ENCODE measurements at places on chromosomes 7 and 10.

- no peak for DNase-seq
These were observed 486.5 kb downstream of the CALN1 start for GRCh38 chr7:71925663-71926062.

- peak; percentile 63 for DNase-seq
These were observed 92.0 kb upstream of the MKLN1 start for GRCh38 chr7:131235489-131236317.

GRCh38 chr7:2494191-2495130 is 18.3 kb upstream of the GRIFIN start:
- no peak for DNase-seq

- DNase-seq: no peak
These were observed 25.8 kb downstream of the SCIN start for GRCh38 chr7:12596225-12596790.

DNA sequence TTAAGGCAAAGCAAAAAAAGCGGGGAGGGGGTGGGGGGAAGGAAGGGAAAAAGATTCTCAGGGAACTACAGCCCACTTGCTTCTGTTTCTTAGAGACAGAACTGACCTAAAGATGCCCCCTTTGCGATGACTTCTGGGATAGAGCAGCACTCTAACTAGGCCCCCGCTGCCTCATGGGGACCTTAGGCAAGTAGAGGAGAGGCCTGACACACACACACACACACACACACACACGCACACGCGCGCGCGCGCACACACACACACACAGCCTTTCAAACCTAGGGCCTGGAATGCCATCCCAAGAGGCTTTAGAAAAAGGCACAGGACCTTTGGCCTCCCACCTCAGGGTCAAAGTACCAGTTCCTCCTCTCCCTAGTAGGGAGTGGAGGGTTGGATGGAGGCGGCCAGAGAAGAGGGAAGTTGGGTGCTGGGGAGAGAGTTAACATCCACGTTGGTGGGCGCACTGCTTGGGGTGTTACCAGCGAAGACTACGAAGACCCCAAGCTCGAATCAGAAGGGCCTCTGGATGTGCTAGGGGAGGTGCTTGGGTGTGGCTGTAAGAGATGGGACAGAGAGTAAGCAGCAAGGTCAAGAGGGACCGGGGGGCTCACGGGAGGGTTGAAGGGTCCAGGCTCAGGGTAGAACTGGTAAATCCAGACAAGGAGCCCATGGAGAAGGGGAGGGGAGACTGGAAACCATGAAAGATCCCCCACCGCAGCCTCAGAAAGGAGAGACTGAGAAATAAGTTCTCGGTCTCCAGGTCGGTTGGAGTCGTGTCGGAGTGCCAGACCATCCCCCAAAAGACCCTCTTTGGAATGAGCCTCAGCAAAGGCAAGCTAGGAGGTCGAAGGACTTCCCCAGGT is 1.2 kb upstream of the COL1A2 start:
- no peak for DNase-seq

DNA sequence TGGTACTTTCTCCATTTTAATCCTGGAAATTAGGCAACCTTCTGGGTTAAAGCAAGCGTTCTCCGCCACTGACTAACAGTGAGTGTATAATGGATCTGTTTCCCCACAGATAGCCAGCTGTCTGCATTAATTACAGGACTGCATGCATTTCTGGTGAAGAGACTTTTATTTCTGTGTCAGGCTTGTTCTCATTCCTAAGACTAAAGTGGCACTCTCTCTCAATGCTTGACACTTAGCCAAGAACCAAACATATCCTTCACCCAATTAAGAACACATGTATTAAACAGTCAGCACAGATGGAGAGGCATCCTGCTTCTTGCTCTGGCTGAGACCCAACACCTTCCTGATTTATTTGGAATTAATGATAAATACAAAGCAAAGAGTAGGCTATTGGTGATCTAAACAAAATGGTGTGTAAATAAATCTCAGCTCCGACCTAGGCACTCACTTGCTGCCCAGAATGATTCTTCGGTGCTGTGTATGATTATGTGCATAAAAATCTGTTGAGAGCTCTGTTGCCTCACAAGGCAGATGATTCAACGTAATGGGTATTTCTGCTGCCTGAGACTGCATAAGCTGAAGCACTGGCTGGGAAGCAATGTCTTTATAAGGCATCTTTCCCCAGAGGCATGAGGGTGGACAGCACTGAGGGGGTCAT is 16.8 kb downstream of the CALU start:
- no peak for DNase-seq

DNA sequence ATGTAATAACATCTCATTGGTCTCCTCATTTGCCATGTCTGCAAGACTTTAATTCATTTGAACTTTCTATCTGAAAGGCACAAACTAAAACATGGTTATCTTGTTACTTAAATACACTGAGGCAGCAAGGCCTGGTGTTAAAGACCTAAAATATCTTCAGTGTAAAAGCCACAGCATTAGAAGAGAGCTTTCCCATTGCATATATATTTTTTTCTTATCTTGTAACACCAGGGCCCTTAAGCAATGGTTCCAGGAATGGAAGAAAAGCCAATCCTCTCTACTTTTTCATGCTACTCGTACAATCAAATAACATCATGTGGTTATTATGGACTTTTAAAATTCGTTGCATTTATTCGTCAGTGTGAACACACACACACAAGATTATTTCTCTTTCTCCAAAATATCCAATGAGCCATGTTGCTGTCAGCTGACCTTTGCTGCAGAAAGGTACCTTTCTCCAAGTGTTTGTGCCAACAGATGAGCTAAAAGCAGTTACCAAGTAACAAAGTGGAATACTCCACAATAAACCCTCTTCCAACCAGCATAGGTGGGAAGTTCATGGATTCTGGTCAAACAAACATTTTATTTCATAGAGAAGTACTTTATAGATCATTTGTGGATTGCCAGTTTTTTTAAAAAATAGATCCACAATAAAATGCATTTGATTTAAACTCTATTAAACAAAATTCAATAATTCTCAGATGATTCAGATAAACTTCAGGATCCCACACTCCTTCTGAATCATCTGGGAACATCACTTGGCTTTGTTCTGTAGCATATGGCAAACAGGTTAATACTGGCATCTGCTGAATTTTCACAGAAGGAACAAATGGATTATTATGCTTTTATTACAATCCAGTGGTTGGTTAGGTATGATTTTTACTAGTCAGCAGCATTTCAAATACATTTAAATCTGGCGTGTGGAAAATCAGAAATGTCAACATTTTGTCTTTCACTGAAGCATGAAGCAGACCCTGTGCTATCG is 63.3 kb upstream of the AGBL3 start:
- no peak for DNase-seq

- DNase-seq: no peak
These were observed 56.2 kb upstream of the GDF10 start for GRCh38 chr10:47243791-47244190.

- DNase-seq: no peak
These were observed 27.3 kb downstream of the MTURN start for GRCh38 chr7:30162133-30162532.

GRCh38 chr7:24199978-24200377 is 84.0 kb upstream of the NPY start:
- DNase-seq: no peak

GRCh38 chr10:103942866-103943265 is 24.1 kb upstream of the SLK start:
- no peak for DNase-seq

DNA sequence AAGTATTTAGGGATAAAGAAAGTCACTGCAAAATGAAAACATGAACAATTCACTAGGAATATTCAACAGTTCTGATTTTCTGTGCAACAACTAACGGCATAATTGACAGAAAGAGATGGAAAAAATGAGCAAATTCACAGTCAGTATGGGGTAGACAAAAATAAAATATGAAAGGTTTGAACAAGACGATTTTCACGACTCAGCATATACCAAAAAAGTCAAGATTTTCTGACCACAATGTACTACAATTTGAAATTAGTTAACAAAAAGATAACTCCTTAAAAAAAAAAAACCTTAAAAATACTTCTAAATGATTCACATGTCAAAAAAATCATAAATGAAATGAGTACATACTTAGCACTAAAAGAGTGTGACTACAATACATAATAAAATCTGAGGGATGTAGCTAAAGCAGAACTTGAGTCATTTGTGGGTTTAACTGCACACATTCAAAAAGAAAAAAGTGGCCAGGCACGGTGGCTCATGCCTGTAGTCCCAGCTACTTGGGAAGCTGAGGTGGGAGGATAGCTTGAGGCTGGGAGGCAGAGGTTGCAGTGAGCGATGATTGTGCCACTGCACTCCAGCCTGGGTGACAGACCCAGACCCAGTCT is 22.6 kb upstream of the MTURN start:
- DNase-seq: no peak

- DNase-seq: no peak
These were observed 7.5 kb upstream of the OPTN start for GRCh38 chr10:13092291-13093102.

GRCh38 chr7:36726806-36727503 is 2.7 kb upstream of the AOAH start:
- no peak for DNase-seq

DNA sequence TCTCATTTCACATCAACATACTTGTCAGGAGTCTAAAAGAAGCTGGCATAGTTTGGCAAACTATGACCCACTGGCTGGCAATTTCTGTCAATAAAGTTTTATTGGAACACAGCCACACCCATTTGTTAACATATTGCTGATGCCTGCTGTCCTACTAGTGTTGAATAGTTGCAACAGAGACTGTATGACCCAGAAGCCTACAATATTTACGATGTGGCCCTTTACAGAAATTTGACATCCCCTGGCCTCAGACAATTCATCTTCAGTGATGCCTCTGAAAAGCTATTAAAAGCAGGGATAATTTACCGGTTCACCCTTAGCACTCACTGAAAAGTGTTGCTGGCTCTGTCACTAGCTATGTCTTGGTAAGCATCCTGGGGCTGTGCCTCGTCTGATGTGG is 155.2 kb downstream of the ARID5B start:
- no peak for DNase-seq

DNA sequence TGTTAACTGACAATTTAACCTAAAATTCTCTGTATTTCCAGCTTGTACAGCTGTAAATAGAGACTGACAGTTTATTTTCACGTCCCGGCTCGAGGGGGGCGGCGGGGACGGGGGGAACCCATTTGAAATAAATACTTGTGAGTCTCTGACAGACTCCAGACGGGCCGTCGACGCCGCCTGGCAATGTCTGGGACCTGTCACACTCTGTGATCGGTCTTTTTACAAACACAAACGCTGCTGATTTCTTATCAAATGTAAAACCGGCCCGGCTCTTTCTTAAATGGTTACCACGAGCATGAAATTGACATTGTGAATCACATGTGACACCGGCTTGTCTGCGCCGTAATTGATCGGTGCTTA is 57.0 kb downstream of the UNCX start:
- DNase-seq: no peak

- DNase-seq: no peak
These were observed 20.4 kb downstream of the PWWP2B start for GRCh38 chr10:132417257-132417910.

DNA sequence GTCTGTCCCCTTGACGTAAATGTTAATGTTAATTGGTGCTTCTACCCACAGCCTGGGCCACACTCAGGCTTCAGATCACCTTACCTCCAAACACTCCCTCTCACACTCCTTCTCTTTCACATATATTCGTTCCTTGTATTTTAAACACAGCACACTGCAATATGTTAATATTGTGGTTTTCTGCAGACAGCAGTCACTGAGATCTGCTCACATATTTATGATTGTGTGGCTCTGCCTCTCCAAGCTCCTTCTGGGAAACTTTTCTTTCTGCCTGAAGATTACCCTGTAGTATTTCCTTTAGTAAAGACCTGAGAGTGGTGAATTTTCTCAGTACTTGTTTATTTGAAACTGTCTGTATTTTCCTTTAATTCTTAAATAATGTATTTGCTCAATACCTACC is 104.7 kb downstream of the VWC2 start:
- DNase-seq: no peak

All from T-helper 1 cell (primary cell).